ENCODE measurements at places on chromosomes 1 and 21.

- DNase-seq, result no peak
Measured at GRCh38 chr1:30487042-30487441, 236.3 kb downstream of the MATN1 start.

GRCh38 chr1:173444757-173445156 is 32.4 kb upstream of the PRDX6 start:
- DNase-seq, result no peak

DNA sequence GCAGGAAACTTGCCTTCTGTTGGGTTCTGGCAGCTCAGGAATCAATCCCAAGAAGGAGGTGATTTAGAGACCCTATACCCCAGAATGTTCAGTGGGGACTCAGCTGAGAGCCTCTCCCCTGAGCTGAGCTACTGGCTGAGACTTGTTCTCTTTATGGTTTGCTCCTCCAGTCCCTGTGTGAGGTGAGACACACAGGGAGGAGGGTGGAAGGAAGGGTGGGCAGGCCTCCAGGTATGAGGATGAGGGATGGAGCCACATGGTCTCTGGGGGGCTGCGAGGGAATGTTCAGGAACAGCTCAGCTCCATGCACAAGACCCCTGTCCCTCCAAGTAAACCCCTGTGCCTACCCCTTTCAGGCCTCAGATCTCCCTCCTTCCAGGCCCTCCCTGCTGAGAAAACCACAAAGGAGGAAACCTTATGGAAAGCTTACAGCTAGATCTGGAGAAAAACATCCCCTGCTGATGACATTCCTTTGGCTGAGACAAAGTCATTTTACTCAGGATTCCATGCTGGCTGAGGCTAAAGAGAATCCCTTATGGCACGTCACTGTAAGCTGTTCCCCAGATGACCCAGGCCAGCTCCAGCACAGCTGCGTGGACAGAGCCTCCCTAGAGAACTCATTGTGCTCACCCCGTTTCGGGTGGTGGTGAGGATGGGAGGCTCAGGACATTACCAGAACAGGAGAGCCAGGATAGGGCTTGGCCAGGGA is 91.5 kb upstream of the IPO9 start:
- DNase-seq, result no peak

- DNase-seq, result no peak
Measured at GRCh38 chr1:30383221-30383711, 340.1 kb downstream of the MATN1 start.

DNA sequence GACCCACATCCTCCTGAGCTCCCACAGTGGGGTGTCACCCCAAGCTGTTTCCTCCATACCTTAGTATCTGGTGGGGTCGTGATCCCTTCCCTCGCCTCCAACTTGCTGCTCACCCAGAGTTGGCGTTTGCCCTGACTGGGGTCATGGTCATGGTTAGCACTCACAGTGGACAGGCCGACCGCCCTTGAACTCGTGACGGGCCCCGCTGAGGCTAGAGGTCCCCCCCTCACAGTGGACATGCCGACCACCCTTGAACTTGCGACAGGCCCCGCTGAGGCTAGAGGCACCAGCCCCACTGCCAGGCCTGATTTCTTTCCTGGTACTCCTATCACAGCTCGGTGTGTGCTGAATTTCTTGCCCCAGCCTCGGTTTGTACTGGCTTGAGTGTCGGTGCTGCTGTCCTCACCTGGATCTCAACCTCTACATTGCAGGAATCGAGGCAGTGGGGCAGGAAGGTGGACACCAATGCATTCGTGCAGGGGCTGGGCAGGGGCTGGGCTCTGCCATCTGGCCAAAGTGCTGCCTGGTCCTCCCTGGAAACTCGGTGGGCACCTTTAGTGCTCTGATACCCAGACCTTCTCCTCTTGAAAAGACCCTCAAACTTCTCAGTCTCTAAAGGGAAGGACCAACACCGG is 37.5 kb upstream of the AJAP1 start:
- no peak for DNase-seq

DNA sequence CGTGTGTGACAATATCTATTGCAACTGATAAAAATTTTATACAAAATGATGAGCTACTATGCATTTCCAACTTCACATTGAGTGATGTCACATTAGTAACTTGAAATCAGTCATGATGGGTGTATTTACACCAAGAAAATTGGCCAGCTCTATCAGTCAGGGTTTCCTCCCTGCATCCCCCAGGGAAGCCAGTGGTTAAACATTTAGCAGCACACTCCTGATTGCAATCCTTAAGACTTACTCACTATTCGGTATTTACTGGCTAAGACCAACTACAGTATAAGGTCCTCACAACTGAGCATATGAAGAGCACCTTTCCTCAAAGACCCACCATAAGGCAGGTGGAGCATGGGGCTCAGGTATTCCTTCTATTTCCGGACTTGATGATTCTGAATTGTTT is 41.3 kb upstream of the PTGFRN start:
- no peak for DNase-seq

DNA sequence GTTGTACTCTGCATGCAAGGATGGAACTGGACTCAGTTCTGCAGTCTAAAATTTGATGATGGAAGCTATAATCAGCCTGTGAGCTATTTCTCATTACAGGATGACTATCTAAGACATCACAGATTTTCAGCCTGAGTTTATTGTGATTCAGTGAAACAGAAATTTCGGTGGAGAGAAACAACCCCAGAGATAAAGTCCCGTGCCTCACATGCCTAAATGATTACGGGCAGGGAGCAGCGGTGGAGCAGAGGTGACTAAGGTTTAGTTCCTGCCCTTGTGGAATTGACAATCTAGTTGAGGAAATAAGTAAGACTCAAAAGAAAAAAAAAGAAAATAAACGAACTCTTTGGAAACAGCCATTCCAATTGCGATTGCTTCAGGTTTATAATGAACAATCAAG is 96.9 kb downstream of the GRIK3 start:
- DNase-seq, result no peak

- no peak for DNase-seq
Measured at GRCh38 chr1:175272361-175272760, 79.8 kb upstream of the KIAA0040 start.

GRCh38 chr1:23590058-23590783 is 30.9 kb upstream of the ID3 start:
- no peak for DNase-seq

DNA sequence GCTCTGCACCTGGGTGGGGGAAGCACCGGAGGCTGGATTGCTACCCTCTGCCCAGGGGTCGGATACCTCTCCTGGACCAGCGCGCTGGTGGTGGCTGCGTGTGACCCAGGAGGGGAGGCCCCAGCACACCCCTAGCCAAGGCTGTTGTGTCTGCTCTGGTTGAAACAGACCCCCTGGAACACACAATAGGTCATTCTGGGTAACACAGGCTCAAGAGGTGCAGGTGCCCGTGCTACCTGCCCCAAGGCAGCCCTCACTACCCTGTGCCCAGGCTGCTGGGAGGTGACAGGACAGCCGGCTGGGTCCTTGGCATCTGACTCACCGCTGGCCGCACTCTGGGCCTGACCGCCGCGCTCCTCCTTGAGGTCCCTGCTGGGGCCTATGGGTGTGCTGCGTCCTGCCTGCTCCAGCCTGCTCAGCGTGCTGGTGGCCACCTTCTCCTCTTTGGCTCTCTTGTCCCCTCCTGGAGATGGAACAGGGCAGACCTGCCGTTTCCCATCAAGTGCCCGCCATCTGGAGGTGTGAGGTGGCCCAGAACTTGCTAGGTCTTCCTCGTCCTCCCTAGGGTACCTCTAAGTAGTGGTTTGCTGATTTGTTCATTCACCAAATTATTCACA is 30.0 kb downstream of the ZBTB17 start:
- no peak for DNase-seq

- DNase-seq, result no peak
Measured at GRCh38 chr1:169288011-169288414, 79.6 kb downstream of the NME7 start.

GRCh38 chr1:207867136-207868109 is 43.5 kb downstream of the CD34 start:
- no peak for DNase-seq

GRCh38 chr1:151485685-151486255 is 25.4 kb upstream of the CGN start:
- no peak for DNase-seq

DNA sequence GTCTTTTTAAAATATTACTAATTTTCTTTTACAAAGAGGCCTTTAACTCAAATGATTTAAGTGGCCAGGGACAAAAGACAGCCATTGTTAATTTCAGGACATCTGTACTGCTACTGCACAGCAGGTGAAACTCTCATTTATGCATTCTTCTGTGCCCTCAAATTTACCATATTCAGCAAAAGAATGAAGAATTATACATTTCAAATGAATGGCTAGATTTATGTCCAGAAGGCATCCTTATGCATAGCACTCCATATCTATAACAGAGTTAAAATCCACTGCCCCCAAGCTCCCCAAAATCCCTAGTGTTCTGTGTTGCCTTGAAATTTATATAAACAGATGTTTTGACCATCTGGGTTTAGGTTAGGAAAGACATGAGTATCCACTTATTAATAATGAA is 202.6 kb downstream of the DNM3 start:
- DNase-seq, result no peak

GRCh38 chr1:5388622-5389021 is 603.6 kb downstream of the NPHP4 start:
- DNase-seq, result no peak

GRCh38 chr1:152444045-152444444 is 30.0 kb upstream of the CRNN start:
- no peak for DNase-seq

GRCh38 chr1:98931128-98931835 is 73.4 kb downstream of the PLPPR5 start:
- no peak for DNase-seq

- DNase-seq, result no peak
Measured at GRCh38 chr1:28925350-28925891, 11.1 kb downstream of the EPB41 start.

- no peak for DNase-seq
Measured at GRCh38 chr1:53145051-53145600, 2.7 kb upstream of the SLC1A7 start.

- no peak for DNase-seq
Measured at GRCh38 chr1:209443361-209443931, 140.1 kb upstream of the CAMK1G start.
